ENCODE measurements at places on chromosomes 5 and 9.

- DNase-seq: no peak
Observed at GRCh38 chr9:86788456-86788855, 158.8 kb downstream of the GAS1 start.

GRCh38 chr9:13110766-13111417 lies 168.6 kb downstream of the MPDZ start:
- no peak for DNase-seq

GRCh38 chr9:94212091-94212490 lies 47.0 kb upstream of the ZNF169 start:
- no peak for DNase-seq

DNA sequence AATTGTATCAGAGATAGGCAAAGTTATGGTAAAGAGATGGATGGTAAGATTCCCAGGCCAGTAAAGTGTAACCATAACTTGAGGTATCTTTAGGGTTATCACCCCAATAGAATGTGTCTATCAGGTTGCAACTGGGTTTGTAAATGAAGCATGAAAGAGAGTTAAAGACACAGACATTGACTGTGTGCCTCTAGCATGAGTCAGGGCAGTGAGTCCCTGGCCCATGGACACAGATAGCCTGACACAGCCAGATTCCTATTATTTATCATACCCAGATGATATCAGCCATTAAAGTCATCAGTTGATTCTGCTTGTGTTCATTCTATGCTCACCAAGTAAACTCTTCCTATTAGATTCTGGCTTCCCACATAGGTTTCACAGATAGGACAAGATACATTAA lies 33.5 kb upstream of the SNAPC3 start:
- no peak for DNase-seq

Measured in NCI-H2171 (cell line).